Psoas muscle (tissue), 8 donors: ENCODE measurements at places on chromosomes 6 and 20. TPM values are rescaled to one million over a fixed set of nuclear protein-coding genes. Genes with fewer than 3 reads are reported as not detected.

Gene RFX6
- not detected for total RNA-seq

Gene LY6G6F
- total RNA-seq, result not detected

Gene MAS1
- total RNA-seq, result not detected

Gene BEND6
- total RNA-seq, result 0.21 TPM

Gene MMUT
- 22.2 TPM for total RNA-seq

Gene TFEB
- 35.4 TPM for total RNA-seq

Gene EXOC2
- 14.0 TPM for total RNA-seq

Gene CLVS2
- 0.17 TPM for total RNA-seq

Gene GABRR1
- not detected for total RNA-seq

Gene MEP1A
- total RNA-seq, result not detected

Gene ANGPT4
- not detected for total RNA-seq

Gene RIMS4
- 0.16 TPM for total RNA-seq

DNA sequence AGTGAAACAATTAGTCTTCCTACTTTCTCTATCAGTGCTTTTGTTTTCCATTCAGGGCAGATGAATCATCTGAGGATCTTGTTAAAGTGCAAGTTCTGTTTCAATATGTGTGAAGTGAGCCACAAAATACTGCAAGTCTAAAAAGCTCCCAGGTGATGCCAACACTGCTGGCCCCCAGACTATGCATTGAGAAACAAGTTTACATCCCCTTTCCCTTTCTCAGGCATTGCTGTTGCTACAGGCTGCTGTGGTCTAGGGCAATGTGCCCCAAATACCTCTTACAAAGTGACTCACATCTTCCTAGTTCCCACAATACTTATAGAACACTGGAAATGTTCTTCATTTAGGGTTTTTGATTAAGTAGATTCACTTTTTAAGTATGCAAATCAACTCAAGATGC lies 31.8 kb downstream of the ABRACL start:
- no peak for DNase-seq

GRCh38 chr6:40738551-40739193 lies 151.5 kb upstream of the LRFN2 start:
- no peak for DNase-seq

GRCh38 chr6:136174510-136174909 lies 75.6 kb downstream of the MTFR2 start:
- DNase-seq, result no peak

DNA sequence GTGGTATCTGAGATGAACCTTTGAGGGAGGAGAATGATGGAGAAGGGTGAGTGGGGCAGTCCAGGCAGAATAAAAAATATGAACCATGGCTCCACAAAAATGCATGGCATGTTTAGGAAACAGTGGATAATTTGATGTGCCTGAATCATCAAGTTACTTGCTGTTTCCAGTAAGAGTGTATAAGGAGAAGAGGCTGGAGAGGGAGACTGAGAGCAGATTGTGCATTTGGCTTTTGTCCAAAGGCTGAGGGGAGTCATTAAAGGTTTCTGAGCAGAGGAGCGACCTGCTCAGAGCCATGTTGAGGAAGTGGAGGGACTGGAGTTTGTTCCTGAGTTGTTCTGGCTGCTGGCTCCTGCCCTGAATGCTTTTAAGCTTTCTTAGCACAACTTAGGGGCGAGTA lies 6.1 kb downstream of the MMP24 start:
- no peak for DNase-seq

DNA sequence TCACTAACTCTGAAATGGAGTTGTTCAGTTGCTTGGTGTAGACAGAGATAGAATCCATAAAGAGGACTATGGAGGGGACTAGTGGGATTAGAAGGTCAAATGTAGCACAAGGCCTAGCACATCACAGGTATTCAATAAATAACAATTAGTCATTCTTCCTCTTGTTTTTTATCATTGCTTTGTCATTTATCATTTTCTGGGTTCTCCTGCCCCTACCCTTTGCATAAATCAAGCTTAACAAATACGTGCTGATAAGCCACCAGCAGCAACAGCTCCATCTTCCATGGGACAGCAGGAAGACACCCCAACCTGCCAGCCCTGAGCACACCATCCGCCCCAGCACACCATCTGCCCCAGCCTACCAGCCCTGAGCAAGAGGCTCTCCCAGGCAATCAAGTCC lies 23.1 kb downstream of the TRAM2 start:
- DNase-seq, result no peak

DNA sequence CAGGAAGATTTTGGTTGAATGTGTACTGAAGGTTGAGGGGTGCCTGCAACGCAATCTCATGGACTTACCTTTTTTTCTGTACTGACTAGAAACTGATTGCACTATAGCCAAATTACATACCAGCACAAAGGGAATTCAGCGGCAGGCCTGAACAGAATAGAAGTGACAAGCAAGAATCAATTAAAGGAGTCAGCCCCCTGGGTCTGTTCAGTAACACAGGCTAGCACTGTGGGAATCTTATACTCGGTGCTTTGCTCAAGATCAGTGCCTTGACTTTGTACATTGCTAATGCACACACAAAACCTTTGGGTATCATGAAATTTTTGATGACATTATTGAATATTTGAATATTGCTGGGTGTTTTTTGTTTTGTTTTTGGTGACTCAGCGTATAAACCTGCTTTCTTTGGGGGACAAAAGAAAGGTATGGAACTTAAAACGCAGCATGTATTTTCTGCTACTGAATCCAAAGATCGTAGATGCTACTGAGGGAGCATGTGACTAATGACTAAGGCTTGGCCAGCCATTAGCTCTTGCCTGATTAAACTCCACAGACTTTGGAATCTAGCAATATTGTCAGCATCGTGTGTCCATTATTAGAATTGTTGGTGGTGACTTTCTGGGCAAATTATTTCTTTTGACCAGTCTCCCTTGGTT lies 236.6 kb downstream of the ARID1B start:
- DNase-seq, result no peak

DNA sequence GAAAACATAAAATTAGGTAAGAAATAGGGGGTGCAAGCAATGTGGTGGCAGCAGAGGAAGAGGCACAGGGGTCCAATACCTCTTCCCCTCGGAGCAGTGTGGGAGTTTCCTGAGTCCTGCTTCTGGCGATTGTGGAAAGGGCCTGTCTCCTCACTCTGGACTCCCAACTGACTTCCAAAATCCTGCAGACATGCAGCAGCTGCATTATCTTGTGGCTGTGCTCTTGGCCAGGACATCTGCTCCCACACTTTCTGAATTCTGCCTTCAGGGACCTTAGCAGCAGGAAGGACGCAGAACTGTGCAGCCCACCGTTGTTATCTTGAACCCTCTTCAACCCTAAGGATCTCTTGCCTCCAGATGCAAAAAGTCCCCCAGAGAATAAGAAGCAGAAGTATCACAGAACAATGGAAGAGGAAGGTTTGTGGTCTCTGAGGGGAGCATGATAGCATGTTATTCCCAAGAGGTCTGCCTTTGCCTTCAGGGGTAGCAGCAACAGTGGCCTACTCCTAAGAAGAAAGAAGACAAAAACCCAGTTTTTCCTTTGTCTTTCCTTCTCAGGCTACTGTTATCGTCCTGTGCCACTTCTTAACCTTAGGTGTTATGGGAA lies 102.5 kb upstream of the EMILIN3 start:
- DNase-seq, result no peak

GRCh38 chr6:16121339-16121738 lies 7.5 kb upstream of the MYLIP start:
- DNase-seq, result no peak

- DNase-seq, result no peak
Measured at GRCh38 chr20:47154089-47154488, 202.4 kb downstream of the ZMYND8 start.

DNA sequence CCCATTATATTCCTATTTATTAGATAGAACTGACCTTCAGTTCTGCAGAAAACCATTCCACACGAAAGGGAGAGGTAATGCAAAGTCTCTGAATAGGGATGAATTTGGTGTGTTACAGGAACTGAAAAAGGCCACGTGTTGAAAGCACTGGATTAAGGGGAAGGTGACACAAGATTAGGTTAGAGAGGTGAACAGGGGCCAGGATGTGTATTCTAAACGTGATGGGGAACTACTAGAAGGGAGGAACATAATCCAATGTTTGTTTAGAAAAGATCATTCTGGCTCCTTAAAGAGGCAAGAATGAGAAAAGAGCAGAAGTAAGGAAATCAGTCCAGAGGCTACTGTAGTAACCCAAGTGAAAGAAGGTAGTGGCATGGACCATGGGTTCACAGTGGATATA lies 6.3 kb upstream of the ZKSCAN8 start:
- no peak for DNase-seq

DNA sequence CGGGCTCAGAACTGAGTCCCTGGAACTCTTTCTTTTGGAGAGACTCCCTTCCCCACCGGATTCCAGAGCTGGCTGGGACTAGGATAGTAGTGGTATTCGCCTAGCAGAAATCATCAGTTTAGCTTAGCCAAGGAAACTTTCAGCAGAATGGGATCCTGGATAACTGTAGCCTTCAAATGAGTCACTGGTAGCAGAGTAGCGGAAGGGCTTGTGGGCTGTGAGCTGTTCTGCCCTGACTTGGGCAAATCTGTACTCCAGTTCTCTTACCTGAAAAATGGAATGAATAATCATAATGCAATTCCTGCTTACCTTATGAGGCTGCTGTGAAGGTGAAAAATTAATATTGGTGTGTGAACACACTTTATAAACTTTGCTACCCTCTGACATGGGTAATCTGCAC lies 244.3 kb upstream of the CHD6 start:
- no peak for DNase-seq

- DNase-seq, result no peak
Measured at GRCh38 chr20:44069203-44070011, 117.6 kb downstream of the JPH2 start.

GRCh38 chr20:39850821-39851330 lies 838.2 kb downstream of the MAFB start:
- no peak for DNase-seq

- no peak for DNase-seq
Measured at GRCh38 chr6:34182751-34183531, 37.1 kb upstream of the GRM4 start.

DNA sequence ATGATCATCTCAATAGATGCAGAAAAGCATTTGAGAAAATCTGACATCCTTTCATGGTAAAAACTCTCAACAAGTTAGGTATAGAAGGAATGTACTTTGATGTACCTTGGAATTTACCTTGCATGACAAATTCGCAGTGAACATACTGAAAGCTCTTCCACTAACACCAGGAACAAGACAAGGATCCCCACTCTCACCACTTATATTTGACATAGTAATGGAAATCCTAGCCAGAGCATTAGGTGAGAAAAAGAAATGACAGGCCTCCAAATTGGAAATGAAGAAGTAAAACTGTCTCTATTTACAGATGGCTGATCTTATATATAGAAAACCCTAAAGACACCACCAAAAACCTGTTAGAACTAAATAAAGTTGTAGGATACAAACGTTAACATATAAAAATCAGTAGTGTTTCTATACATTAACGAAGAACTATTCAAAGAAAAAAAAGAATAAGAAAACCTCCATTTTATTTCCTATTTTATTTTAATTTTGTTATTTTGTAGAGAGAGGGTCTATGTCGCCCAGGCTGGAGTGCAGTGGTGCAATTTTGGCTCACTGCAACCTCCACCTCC lies 26.9 kb downstream of the PCNA start:
- no peak for DNase-seq

DNA sequence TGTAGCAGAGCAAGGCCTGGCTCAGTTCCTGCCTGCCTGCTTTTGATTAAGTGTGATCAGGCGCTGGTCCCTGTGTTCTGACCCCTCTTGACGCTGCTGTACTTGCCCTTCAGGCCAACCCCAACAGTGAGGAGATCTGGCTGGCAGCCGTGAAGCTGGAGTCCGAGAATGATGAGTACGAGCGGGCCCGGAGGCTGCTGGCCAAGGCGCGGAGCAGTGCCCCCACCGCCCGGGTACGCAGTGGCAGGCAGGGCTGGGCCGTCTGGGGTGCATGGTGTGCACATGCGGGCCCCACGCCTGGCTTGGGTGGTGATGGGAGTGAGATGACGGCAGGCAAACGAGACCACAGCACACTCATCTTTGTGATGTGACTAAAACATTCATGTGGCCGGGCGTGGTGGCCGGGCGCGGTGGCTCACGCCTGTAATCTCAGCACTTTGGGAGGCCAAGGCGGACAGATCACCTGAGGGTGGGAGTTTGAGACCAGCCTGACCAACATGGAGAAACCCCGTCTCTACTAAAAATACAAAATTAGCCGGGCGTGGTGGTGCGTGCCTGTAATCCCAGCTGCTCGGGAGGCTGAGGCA lies 10.1 kb upstream of the C20orf204 start:
- DNase-seq, result no peak

DNA sequence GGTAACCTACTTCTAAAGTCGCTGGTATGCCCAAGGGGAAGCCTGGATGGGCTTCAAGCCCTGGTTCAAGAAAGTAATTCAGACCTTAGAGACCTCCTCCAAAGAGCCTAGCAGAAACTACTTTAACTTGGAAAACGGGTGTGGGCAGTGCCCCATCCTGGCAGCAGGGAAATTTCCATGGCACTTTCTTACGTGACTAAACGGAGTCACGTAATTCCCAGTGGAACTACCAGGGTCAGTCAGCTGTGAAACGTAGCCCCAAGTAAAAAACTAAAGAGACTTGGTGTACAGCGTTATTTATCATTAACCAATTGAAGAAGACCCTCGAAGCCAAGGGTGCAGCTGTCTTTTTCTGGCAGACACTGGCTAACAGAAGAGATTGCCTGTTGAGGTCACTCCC lies 114.0 kb downstream of the RCAN2 start:
- no peak for DNase-seq

- no peak for DNase-seq
Measured at GRCh38 chr6:72642435-72642834, 20.6 kb downstream of the KCNQ5 start.

- DNase-seq, result no peak
Measured at GRCh38 chr6:109475625-109476024, 7.4 kb downstream of the ZBTB24 start.

DNA sequence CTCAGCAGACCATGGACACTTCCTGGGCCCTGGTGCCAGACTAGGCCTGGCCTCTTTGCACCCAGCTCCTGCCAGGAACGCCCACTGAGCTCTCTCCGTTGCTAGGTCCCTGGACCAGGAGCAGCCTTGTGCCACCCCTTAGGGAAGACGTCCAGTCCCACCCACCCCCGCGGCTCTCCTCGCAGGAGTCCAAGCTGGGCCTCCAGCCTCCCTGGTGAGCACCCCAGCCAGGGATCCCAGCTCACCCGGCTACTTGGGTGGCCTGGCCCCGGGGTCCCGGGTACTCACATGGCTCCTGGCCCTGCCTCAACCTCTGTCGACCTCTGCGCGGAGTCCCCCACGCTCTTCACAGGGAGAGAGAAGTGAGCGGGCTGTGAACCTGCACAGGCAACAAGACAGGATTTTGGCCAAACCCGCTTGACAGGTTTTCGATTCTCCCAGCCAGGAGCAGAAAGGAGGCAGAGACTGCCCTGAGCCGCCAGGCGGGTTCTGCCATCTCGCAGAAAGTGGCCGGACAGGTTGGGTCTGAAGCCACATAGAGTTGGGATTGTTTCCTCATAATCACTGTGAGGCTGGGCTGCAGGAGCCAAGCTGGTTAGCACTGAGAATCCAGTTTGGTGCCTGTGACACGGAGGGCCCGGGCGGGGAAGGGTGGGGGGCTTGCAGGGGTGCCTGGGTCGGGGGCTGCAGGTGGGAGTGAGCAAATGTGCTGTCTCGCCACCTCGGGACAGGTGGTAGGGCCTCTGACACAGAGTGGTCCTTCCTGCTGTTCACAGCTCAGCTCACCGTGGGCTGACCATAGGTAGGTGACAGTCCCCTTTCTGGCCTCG lies at the start of gene RBBP8NL:
TSS of gene RBBP8NL (minus strand) at position 368 of the 830 bp plus-strand sequence. CDS start 7,892 bp downstream, outside the sequence.
- DNase-seq, result no peak

- no peak for DNase-seq
Measured at GRCh38 chr6:95142661-95143335, 434.5 kb upstream of the MANEA start.
